Anterior cingulate cortex (tissue), 58 donors: ENCODE measurements at places on chromosomes 11 and 22.

DNA sequence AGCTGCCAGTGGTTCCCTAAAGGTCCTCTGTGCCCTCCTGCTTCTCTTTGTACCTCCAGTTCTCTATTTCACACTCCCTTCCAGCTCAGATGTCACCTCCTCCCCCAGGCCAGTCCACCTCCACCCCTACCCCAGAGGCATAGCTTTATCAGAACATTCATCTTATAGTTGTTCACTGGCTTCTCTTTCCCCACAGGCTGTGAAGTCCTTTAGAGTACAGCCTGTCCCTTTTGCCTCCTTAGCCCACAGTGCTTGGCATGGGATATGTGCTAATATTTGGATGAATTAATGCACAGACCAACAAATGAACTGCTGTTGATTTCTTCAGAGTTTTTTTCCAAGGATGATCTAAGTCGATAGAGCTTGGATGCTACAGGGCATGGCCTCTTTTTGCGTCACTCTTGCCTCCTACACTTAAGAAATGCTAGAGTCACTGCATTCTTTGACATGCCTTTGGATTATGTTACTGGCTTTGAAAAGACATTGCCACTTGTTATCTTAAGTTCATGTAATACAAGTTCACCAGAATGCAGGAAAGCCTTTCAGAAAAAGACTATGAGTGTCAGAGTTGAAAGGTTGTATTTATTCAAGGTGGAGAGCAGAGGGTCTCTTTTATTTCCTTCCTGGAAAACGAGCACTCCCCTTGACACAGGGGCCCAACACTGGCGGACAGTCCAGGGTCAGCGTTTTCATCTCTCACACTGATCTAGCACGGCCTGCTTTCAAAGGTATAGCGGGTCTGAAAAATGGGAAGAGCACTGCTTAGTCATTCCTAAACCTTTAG is 75.7 kb downstream of the PISD start:
- no peak for DNase-seq

GRCh38 chr11:75450236-75450635 is 17.2 kb upstream of the KLHL35 start:
- DNase-seq, result no peak

DNA sequence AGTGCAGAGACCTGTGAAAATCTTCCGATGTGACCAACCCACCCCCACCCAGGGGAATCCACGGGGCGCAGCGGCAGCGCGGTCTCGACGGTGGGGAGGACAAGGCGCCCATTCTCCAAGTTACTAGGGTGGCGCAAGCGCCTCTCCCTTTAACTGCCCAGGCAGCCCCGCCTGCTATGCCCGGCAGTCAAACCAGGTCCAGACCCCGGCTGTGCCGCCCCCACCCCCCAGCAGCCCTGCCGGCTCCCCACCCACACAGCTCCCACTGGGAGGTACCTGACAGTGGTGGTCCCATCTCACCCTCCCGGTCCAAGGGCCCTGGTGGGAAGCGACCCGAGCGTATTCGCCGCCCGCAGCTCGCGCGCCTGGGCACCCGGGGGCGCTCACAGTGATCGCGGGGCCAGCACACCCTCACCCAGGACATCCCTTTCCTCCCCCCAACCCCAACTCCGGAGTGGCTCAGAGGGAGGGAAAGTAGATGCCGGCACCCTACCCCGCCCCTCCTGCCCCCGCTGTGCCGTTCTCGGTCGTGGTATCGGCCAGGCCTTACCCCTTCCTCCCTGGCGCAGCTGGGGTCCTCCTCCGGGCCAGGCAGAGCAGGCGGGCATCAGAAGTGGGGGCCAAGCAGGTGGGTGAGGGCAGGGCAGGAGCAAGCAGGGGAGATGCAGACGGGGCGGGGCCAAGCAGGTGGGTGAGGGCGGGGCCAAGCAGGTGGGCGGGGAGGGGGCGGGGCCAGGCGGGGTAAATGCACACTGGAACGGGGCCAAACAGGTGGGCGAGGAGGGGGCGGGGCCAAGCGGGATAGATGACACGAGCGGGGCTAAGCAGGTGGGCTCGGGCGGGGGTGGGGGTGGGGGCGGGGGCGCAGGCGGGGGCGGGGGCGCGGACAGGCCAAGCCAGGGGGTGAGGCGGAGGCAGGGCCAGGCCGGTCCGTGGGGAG is at the start of gene TRPM5:
Gene TRPM5 (minus strand): TSS at position 634 of the 940 bp plus-strand sequence. CDS start 21,478 bp downstream, outside the sequence.
- DNase-seq, result no peak

- no peak for DNase-seq
Observed at GRCh38 chr11:46918083-46918787, at the start of gene LRP4. TSS of gene LRP4 (minus strand) at chr11:46918550. CDS start at chr11:46918379, 171 bp downstream.

- no peak for DNase-seq
Observed at GRCh38 chr22:38732251-38732815, 23.5 kb downstream of the SUN2 start.

GRCh38 chr11:36340897-36341296 is 44.8 kb downstream of the PRR5L start:
- DNase-seq, result no peak

- no peak for DNase-seq
Observed at GRCh38 chr11:125313271-125314219, 149.0 kb downstream of the PKNOX2 start.

DNA sequence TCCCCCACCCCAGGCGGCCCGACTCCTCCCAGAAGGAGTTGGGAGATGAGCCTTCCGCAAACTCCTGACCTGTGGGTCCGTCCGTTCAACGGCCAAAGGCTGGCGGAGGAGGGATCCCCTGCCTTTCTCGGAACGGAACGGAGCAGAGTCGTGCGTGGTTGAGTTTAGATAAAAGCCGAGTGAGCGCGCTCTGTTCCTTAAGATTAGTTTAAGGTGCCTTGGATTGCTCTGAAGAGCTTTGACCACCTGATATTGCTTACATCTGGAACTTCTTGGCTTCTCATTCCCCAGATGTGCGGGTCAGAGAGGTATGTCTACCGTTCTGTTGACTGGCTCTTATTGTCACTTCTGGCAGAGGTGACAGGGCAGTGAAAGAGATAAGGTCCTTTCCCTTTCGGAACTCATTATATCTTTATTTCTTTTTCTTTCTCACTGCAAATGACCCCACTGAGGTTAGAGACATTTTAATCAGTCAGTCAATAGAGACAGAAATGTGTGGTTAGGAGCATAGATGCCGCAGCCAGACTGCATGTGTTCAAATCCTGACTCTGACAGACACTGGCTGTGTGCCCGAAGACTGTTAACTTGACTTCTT is at the start of gene TRIM6:
Gene TRIM6 (plus strand): TSS at position 31 of the 595 bp plus-strand sequence. CDS start 261 bp downstream, at position 292.
- no peak for DNase-seq

DNA sequence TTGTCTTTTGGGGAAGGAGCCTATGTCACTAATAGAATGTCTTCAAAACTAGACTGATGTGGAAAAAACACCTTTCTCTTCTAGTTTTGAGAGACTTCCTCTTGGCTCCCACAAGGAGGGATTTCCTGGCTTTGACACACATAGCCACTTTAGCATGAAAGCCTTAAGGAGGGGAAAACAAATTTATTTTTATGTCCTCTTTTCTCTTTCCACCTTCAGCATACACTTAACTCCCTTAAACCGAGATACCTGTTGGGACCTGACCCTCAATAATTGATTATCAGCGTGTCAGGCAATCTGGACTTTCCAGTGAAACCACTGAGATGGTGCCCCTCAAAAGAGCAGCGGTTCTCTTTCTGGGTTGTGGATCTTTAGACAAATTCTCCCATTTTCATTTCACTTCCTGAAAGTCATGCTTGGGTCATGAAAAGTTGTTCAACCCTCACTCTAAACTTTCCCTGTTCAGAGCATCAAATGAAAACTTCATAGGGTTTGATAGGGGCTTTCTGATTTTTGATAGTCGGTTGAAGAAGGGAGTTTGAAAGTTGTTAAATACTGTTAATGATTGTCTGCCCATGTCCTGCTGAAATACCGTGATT is 9.1 kb downstream of the EFCAB6 start:
- DNase-seq, result no peak

DNA sequence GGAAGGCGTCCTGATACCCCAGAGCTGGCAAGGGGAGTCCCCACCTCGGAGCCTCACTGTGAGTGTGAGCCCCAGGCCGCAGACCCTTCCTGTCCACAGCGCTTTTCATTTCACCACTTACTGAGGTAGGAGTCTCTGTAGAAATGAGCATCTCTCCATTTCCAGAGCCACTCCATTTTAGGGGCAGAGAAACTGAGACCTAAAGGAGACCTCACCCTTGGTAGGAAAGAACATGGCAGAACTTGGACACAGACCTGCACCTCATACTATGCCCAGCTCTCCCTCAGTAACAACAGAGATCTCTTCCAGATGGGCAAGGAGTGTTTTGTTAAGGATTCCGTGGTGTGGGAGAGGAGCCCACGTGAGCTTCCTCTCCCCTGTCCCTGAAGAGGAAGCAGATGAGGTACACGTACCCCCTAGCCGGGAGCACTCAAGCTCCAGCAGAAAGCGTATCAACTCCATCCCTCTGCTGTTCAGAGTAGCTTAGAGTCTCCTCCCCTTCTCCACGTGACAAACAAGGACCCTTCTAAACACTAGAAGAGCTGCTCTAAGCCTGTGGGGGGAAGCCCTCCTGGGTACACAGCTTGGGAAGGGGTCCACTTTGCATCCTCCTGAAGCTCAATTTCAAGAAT is 532 bp upstream of the VSIG2 start:
- DNase-seq, result no peak

GRCh38 chr11:35334385-35335090 is 84.8 kb downstream of the SLC1A2 start:
- no peak for DNase-seq

GRCh38 chr11:128709402-128709801 is 15.5 kb downstream of the FLI1 start:
- DNase-seq, result no peak

GRCh38 chr11:73154178-73154577 is 12.1 kb upstream of the FCHSD2 start:
- DNase-seq, result no peak

GRCh38 chr22:47687776-47688175 is 925.3 kb downstream of the TBC1D22A start:
- no peak for DNase-seq

- DNase-seq, result no peak
Observed at GRCh38 chr11:104620991-104621390, 277.3 kb downstream of the CASP12 start.

DNA sequence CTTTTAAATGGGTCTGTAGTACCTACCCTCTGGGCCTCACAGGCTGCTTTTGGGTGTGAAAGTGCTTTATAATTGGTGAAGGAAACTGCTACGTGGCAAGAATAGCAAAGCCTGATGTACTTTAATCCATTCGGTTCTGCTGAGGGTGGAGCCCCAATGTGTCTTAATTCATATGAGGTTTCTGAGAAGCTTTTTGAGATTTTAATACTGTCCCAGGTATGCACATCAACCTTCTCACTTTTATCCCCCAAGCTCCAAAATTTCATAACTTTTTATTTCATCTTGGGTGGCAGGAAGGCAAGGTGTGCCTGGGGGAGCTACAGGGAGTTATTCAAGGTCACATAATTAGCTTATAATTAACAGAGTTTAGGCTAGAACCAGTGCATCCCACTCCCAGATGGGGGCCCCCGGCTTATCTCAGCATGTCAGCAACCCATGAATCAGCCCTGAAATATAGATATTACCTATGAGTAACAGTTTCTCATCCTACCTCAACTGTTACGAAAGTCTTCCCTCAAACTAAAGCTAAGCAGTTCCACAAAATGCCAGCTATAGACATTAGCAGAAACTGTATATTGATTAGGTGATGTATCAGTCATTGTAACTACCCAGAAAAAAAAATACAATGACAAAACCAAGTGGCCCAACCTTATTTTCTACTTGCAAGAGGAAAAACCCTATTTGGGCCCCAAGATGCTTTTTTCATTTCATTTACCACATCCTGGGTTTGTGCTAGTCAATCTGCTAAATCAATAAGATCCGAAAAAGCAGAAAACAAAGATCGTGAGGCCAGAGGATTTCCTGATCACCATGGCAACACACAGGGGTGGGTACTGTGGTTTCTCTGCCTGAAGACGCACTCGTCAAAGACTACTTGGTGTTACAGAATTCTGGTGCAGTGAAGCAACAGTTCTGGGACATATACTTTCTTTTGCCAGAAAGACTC is 26.7 kb downstream of the CD44 start:
- DNase-seq, result no peak

DNA sequence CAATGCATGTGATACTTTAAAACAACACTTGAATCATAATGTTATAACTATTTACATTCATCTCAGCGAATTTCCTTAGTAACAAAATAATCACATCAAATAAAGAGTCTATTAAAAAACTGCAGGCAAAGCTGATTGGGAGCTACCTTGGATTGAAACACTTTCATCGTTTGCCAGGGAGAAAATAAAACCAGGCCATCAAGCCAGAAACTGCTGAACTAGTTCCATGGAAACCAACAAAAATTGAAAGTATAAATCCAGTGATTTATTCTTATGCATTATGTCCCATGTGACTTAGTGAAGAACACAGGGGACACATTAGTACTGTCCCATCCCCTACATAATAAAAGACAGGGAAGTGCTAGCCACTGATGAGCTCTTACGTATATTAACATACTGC is 21.7 kb downstream of the SLC35F2 start:
- no peak for DNase-seq

DNA sequence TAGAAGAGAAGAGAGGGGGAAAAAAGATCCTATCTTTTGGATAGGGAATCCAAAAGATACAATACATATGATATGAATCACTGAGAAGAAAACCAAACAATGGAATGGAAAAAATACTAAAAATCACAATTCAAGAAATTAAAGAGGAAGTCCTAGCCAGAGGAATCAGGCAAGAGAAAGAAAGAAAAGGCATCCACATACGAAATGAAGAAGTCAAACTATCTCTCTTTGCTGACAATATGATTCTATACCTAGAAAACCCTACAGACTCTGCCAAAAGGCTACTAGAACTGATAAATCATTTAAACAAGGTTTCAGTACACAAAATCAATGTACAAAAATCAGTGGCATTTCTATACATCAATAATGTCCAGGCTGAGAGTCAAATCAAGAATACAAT is 91.4 kb downstream of the EFCAB6 start:
- DNase-seq, result no peak

GRCh38 chr11:125207866-125208425 is 43.4 kb downstream of the PKNOX2 start:
- no peak for DNase-seq

DNA sequence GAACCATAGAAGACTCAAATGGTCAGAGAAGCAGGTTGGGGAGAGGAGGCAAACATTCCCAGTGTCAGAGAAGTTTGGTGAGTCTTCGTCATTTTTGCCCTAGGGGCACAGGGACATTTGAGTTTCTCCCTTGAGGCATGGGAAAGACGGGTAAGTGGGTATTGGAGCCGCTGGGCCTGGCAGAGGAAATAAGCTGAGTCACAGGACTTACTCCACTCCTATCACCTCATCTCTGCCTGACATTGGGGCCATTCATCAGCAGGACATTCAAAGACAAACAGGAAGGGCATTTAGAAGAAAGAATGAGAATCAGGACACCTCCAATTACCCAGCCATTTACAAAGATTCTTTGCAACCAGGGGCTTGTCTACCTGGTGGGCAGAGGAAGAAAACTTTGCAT is 100.7 kb upstream of the SEZ6L start:
- DNase-seq, result no peak

- no peak for DNase-seq
Observed at GRCh38 chr11:13278609-13279486, 1.3 kb downstream of the BMAL1 start.

GRCh38 chr11:8296038-8296649 is 32.5 kb upstream of the LMO1 start:
- DNase-seq, result no peak
